ENCODE measurements at places on chromosomes 4 and X.
A peak's percentile ranks its signal among the peaks of the same experiment; 100 is the strongest.

DNA sequence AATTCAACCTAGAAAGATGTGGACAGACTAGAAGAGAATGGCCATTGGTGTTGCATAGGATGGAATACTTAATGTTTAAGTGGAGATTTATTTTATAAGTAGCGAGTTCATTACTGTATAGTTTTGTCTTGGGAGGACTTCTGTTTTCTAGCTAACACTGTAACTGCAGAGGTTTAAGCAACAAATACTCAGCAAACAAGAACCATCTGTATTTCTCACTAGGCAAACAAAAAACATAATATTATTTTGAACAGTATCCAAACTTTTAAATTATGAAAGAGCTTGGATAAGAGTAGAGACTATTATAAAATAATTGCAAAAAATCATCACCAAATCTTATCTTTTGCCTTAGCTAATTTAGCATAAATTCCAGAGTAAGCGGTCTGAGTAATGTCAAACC lies 121.1 kb downstream of the GLRA3 start:
- no peak for DNase-seq

DNA sequence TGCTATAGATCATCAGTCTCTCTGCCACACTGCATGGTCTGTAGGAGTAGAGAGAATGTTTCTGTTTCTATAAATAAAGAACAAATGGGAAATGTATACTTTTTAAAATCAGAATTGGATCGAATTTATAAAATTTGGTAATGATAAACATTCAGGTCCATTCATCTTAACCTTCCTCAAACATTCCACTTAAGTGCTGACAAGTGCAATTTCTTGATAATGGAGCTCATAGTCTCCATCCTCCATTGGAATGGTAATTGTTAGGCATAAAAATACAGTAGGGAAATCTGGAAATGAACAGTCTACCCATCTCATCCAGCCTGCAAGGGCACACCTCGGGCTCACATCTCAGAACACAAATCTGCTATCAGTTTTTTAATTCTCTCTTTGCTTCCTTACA lies 122.6 kb upstream of the PACRGL start:
- DNase-seq = no peak

GRCh38 chrX:135893294-135893817 lies at the start of the genes CT45A10 and SAGE1:
Gene CT45A10, minus strand, starts transcription at chrX:135893444. Its CDS starts 8,100 bp downstream, at chrX:135885344.
Gene SAGE1, plus strand, starts transcription at chrX:135893716. Its CDS starts 2,527 bp downstream, at chrX:135896243.
- DNase-seq = peak; percentile 87

- DNase-seq = no peak
These were observed 169.2 kb downstream of the PARM1 start for GRCh38 chr4:75101906-75102786.

DNA sequence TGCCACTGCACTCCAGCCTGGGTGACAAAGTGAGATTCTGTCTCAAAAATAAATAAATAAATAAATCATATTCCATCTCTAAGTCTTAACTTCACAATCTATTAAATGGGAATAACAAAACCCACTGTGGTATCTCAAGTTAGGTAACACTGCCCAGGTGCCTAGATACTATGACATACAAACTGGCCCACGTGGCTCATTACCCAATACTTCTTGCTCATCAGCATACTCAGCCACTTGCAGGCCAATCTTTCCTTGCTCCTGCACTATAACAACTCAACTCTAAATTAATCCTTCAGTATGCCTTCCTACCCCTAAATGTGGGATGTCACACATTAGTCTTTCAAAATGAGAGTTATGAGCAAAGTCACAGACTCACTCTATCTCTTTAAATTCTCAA lies 230.1 kb downstream of the OPHN1 start:
- DNase-seq = no peak

DNA sequence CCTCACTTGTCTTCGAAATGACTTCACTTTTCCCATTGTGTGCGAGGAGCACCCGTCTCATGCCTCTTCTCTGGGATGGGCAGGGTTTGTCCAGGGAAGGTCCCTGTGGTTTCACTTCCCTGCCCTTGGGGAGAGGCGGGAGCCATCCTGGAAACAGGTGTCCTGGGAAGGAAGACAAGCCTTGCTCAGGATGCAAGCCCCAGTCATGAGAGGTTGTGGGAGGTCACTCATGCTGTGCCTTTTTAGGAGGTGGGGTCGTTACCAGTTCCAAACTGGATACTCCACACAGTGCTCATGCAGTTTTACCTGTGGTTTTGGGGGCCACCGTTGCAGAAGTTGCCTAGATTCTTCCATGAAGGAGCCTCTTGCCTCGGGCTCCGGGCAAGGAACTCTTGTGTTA lies 3.8 kb downstream of the RGS12 start:
- no peak for DNase-seq

DNA sequence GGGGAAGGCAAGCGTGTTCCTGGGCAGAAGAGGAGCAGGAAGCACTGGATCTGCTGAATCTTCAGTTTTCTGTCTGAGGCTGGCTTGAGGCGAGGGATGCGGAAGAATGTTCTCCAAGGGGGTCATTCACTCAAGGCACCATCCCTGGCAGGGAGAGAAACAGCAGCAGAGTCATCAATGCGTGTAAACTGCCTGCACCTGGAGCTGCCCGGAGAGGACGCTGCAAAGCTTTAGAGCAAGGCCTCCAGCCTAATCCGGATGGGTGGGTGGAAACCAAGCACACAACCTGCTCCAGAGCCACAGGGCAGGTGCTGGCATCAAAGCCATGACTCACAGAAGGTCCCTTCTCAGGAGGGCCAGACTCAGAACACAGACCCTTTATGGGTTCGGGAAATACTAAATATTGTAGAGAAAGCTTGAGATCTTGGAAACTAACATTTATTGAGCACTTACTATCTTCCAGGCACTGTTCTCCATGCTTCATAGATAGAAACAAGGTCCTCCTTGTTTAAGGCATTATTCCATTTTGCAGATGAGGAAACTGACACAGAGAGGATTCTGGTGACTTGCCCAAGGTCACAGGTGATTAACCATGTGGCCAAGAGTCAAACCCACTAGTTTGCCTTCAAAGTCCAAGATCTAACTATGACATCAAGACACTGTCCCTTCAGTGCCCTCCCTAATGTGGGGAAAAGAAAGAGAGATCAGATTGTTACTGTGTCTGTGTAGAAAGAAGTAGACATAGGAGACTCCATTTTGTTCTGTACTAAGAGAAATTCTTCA lies 7.7 kb downstream of the PROM1 start:
- DNase-seq = no peak

- peak; percentile 4 for DNase-seq
These were observed 245.2 kb upstream of the TET2 start for GRCh38 chr4:104901438-104901837.

DNA sequence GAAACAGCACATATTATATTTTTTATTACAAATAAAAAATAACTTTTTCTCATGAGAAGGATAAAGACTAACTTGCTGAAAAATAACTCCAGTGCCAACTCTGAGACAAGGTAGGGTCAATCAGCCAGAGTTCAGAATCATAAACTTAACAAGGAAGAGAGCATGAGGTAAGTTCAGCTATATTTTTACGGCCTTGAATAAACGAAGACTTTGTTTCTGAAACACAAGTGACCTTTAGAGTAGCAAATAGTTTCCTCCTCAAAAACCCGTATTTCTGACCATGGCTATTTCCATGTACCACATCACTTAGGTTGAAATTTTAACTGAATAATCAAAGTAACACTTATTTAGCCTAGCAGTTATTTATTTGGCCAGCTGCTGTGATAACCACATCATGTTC lies 45.5 kb downstream of the PRDM5 start:
- peak; percentile 62 for DNase-seq

DNA sequence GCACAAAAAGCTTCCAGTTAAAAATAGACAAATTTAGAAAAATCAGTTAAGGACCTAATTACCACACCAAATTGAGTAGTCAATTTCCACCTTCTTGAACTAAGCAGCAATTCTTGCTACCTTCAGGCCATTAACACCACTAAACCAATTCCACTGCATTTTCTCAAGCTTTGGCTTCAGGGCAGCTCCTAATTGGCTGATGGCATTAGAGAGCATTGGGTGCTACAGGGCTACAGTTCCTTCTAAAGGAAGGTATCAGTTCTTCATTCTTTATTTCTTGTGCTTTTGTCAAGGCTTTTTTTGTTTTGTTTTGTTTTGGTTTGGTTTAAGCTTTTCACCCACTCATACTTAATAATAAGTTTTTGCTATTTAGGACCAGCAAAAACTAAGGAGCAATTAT lies 90.2 kb upstream of the FAM241A start:
- no peak for DNase-seq

DNA sequence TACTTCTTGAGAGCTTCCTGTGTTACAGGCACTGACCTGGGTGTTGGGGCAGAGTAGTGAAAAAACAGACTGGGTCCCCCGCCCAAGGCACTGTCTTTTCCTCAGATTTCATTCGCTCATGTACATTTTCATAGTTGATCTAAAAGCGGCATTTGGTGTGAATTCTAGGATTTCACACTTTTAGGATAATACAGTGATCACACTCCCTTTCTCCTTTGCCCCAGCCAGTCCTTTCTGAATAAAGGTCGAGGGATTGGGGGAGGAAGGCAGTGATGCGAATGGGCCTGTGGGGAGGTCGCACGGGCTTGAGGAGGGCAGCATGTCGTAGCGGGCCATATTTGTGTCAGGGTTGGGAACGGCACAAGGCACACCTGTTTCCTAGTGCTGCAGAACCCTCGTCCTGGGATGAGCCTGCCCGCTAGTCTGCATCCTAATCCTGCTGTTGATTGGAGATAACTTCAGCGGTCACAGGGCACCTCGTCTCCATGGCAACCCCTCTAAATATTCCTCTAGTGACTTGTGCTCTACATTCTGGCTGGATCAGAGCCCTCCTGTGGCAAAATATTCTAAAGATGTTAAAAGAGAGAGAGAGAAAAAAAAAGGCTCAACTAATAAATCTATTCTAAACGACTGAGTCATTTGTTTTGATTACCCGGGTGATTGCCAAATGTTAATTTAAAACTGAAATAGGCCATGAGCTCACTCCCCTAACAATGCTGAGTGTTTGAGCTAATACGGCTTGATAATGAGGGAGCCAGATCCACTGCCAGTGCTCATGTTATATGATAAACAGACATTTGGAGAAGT lies 21.8 kb downstream of the FHL1 start:
- DNase-seq = no peak

DNA sequence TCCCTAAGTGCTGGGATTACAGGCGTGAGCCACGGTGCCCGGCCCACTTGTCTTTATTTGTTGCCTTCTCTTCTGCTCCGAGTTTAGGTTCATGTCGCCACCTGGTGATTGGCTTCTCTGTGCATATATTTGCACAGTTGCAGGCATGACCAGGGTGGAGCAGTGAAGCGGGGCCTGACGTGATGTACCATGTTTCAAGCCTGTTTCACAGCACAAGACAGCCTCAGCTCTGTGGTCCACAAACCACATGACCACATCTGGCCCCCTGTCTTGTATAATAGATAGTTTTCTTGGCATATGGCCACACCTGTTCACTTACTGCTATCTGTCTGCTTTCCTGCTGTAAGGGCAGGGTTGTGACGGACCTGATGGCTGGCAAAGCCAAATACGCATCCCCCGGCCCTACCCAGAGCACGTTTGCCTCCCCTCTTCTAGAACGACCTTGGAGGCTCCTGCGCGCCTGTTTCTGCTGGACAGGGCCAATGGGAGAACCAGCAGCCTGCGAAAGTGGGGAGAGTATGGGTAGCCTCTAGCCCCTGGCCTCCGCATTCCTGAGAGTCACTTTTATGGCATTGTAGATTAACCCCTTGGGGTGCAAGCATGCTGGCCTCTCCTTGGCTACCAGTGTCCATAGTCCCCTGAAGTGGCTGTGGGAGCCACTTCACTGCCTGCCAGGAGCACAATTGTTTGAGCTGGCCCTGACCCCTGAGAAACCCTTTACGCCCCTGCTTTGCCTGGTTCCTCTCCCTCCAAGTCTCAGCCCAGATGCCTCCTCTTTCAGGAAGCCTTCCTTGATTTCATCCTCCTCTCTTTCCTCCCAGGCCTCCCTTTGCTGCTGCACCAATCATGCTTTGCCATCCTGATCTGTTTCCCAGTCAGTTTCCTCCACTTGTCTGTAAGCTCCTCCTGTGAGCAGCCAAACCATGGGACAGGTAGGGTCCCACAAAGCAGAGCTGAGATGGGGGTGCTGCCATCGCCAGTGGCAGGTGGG lies 6.0 kb upstream of the SH3TC1 start:
- DNase-seq = peak; percentile 52

DNA sequence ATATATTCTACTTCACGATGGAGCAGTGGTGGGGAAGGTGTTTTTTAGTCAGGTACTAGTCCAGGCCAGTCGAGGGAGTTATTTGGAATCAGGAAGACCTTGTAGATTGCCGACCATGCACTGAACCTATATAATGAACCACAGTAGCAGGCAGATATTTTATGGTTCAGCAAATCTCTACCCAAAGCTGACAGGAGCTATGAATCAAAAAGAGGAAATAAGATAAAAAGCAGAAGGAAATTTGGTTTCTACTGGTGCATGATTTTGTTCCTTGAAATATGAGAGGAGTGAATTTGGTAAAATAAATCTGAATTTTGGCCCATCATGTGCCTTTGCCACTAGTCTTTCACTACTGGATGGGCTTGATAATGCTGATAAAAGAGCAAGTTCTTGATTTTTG lies 924.3 kb upstream of the DIAPH2 start:
- no peak for DNase-seq

GRCh38 chr4:124529131-124529530 lies 183.4 kb downstream of the ANKRD50 start:
- DNase-seq = no peak

GRCh38 chr4:11196927-11197522 lies 231.7 kb downstream of the HS3ST1 start:
- no peak for DNase-seq

GRCh38 chr4:85391589-85392410 lies 83.2 kb upstream of the ARHGAP24 start:
- DNase-seq = no peak

- DNase-seq = peak; percentile 13
These were observed 1178.9 kb upstream of the DIAPH2 start for GRCh38 chrX:95505721-95506120.

DNA sequence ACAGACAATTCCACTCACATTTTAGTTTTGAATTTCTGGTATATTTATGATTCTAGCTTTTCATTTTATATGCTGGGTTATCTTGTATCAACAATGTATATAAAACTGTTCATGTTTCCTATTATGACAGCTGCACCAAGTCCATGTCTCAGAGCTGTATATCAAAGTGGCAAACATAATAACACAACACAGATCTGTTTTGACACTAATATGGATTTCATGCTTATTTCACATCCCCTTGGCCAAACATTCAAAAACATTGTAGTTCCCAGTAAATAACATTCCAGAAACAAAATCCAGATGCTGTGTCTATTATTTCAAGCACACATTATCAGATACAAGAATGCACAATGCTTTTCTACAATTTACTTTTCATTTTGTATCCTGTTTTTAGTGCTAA lies 380.6 kb upstream of the MAGEB2 start:
- DNase-seq = no peak

DNA sequence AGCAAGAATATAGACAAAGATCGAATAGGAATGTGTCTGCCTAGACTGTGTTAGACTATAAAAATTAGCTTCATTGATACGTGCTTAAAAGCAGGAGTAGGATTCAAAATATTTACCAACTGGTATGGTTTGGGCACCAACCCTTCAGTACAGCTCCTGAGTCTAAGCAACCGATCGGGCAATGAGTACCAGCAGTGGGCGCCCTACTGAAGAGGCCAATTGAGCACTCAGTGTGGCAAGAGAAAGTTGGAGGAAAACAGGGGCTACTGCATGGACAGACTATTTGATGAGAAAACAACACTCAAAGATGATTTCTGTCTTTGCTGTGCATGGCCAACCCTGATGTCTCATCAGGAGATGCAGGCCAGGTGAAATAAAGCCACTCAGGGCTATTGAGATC lies 176.0 kb upstream of the NWD2 start:
- peak; percentile 63 for DNase-seq

All from SK-MEL-5 (cell line).